ENCODE measurements at places on chromosomes 11 and 22.

GRCh38 chr11:94090401-94090800 lies 38.2 kb upstream of the PANX1 start:
- no peak for DNase-seq

GRCh38 chr11:64924910-64925284 lies 408 bp downstream of the PPP2R5B start:
- DNase-seq: no peak

DNA sequence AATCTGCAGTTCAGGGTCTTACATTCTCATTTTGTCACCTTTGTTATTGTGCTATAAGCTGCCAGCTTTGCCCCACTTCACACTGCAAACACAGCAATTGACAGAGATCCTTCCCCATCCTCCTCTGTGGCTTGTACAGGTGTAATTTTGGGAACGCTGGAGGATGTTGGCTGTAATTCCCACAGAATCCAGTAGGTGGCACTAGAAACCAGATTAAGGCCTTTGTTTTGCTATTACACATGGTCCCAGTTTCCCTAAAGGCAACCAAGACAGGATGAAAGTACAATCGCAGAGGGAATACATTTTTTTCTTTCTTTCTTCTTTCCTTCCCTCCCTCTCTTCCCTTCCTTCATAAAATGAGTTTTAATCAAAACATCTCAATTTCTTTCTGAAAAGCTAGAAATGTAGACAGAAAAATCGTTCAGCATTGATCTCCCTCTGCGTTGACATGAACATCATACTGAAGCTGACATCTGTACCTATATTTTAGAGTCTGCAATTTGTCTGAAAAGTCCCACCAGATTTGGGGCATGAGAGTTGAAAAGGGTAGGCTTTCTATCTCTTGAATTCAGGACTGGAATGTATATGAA lies 21.3 kb upstream of the NELL1 start:
- peak; percentile 43 for DNase-seq

- DNase-seq: no peak
Measured at GRCh38 chr11:115179636-115180035, 324.6 kb downstream of the CADM1 start.

GRCh38 chr22:46131151-46131587 lies 19.2 kb upstream of the PPARA start:
- DNase-seq: no peak

GRCh38 chr22:46413725-46414379 lies 78.3 kb downstream of the TRMU start:
- no peak for DNase-seq

DNA sequence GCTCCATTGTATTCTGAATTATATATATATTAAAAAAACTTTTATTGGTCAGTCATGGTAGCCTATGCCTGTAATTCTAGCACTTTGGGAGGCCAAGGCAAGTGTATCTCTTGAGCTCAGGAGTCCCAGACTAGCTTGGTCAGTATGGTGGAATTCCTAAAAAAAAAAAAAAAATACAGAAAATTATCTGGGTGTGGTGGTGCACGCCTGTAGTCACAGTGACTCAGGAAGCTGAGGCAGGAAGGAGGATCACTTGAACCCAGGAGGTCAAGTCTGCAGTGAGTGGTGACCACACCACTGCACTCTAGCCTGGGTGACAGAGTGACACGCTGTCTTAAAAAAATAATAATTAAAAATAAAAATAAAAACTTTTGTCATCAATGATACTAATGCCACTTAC lies 133.2 kb downstream of the FAT3 start:
- DNase-seq: no peak

DNA sequence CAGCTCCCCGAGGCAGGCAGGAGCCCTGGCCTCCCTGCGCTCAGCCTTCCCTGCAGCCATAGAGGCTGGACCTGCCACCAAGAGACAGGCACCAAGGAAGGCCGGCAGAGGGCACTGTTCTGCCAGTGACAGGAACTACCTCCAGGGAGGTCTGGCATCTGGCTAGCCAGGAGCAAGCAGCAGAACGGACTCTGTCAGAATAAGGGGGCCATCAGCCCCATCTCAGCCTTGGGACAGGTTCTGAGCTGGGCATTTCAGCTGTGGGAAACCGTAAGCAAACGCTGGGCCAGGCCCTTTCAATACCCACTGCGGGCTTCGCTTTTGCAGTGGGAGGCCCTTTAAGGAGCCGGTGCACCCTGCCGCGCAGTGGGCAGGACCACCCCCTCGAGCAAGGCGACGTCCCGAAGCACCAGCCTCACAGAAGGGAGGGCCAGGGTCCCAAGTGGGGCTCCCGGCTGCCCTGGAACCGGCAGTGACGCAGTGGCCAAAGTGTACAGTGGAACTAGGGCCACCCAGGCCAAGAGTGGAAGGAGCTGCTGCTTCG lies 18.2 kb downstream of the IFT27 start:
- peak; percentile 72 for DNase-seq

DNA sequence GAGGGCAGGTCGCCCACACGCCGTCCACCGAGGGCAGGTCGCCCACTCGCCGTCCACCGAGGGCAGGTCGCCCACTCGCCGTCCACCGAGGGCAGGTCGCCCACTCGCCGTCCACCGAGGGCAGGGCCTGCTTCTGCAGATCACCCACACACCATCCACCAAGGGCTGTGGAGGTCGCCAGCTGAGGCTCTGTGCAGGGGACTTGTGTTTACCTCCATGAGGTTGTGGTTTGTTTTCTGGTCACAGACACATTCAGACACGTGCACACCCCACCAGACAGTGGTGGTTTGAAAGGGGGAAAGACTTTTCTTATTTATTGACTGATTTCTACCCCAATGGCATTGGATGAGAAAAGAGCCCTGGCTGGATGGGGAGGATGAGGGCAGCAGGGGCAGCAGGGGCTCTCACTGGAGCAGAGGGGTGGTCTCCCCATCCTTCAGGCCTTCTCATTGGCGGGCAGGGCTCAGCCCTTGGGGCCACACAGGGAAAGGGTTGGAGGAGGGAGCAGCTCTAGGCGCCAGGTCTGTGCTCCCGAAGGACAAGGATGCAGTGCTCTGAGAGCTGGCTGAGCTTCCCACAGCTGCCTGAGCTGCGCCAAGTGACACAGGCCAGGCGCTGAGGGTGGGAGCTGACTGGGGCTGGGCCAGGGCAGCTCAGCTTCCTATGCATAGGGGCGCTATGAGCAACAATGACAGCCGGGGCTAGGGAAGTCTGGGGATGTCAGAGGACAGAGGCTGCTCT lies 252.6 kb upstream of the B3GAT1 start:
- no peak for DNase-seq

- no peak for DNase-seq
Measured at GRCh38 chr11:125494974-125495725, 915 bp downstream of the FEZ1 start.

DNA sequence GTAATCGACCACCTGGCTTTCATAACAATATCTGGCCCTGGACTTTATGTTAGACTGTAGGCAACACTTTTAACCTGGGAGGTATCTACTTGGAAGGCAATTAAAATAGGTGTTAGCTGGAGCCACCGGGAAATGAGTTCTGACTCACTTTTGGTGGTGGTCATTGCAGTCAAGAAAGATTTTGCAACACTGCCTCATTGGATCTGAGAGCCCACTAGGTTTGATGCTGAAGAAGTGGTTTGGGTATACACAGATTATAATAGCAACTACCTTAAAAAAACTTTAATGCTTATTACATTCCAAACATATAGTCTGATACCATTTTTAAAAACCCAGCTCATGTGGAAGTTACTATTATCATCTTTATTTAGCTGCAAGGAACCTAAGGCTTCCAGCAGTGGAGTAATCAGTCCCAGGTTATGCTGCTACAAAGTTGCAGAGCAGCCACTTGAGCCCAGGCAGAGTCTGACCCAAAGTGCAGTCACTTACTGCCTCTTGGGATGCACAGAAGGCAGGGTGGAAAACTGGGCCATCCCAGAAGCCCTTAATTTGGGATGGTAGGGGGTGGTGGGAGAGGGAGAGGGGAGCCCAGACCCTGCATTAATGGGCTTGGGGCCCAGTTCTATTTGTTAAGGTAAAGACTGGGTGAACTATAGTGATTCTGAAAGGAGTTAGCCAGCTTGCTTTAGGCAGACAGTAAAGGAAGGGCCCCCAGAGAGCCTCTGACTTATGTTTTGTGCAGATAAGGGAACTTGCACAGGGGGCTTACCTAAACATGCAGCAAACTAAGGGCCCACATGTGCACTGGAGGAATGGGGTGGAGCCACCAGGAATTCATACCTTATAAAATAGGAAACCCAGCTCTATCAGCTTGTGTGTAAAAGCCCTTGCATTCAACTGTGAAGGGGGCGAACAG lies 149.4 kb downstream of the SNX19 start:
- no peak for DNase-seq

- DNase-seq: no peak
Measured at GRCh38 chr11:45289369-45289768, 3.2 kb upstream of the SYT13 start.

DNA sequence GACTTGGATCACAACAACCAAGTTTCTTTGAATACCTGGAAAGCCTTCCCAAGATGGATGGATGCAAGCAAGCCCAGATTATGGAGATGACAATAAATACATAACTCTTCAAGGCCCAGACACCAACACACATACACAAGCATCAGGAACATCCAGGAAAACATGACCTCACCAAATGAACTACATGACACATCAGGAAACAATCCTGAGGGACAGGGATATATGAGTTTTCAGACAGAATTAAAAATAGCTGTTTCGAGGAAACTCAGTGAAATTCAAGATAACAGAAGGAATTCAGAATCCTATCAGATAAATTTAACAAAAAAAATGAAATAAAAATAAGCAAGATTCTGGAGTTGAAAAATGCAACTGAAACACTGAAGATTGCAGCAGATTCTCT lies 659.4 kb downstream of the METTL15 start:
- DNase-seq: no peak

- no peak for DNase-seq
Measured at GRCh38 chr22:48635816-48636215, 1191.9 kb downstream of the BRD1 start.

- DNase-seq: no peak
Measured at GRCh38 chr11:34191578-34191977, 86.1 kb downstream of the NAT10 start.

GRCh38 chr22:27554841-27555456 lies 246.6 kb downstream of the MN1 start:
- no peak for DNase-seq

DNA sequence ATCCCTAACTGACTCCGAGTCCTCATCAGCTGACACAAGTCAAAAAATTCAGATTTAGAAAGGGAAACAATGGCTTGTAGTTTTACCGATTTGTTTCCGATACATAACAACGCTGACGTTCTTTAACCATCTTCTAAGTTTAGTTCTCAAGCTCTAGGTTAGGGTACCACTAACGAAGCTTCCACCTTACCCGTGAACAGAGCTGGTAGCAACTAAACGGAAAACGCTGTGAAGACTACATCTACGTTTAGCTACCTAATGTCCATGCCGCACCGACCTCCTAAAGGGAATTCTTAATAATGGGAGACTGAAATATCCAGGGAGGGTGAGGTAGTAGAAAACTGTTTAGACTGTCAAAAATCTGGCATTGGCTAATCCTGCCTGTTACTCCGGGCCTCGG lies 1.0 kb downstream of the NUP98 start:
- no peak for DNase-seq

- DNase-seq: no peak
Measured at GRCh38 chr11:62777389-62777788, 6.2 kb downstream of the TAF6L start.

- no peak for DNase-seq
Measured at GRCh38 chr11:92554688-92555087, 330.1 kb downstream of the FAT3 start.

- DNase-seq: peak; percentile 71
Measured at GRCh38 chr11:128726458-128727139, 32.7 kb downstream of the FLI1 start.

GRCh38 chr11:73157101-73158010 lies 15.2 kb upstream of the FCHSD2 start:
- peak; percentile 26 for DNase-seq

DNA sequence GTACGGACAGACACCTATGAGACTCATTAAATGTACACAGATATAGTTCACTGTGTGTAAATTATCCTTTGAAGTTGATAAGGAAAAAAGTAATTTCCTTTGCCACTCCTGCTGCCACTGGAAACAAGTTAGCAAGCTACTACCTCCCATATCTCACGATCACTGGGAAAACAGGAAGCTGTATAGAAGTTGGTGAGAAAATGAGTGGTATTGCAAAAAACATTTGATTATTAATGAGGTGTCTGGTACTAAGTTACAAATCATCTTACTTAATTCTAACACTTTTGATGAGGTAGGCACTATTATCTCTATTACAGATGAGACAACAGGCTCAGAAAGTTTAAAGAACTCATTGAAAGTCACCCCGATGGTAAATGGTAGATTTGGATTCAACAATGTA lies 68.5 kb downstream of the GAB2 start:
- no peak for DNase-seq

DNA sequence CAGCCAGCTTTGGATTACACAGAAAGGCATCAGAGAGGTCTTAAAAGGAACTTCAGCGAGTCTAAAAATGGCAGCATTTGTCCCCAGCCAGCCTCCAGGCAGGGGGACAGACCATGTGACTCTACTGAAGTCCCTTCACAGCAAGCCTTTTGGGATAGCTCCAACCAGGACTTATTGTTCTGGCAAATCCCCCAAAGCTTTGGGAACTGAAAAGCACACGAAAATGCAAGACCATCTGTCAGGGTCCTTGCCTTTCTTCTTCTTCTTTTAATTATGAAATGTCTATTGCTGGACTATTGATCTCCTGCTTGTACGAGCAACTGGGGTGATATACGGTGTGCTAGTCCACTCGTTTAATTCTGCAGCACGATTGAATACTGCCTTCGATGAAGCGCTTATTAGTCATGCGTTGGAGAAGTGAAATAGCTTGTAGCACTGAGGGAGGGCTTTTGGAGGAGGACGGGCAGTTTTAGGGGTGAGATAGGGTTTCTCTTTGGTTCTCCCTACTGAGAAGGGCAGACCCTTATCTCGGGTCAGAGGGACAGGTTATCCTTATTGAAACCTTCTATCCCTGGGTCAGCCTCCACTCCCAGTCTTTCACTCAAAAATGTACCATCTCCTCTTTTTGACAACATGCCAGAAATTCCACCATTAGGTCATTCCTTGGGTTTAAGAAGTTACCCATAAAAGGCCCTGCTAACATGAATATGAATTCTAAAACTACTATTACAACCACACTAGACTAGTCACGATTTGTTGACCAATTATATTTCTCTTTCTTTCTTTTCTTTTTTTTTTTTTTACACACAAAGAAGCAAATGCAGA lies 416.4 kb downstream of the MIAT start:
- no peak for DNase-seq

- no peak for DNase-seq
Measured at GRCh38 chr11:2810411-2811205, 75.0 kb downstream of the CDKN1C start.
